Gastroesophageal sphincter (tissue), 4 donors: ENCODE measurements at places on chromosomes 6 and 20.

- H3K27ac ChIP-seq = peak overlapping the region; percentile 94
- H3K36me3 ChIP-seq = peaks cover 38% of the 10 kb centered on the region
- no peaks in the 10 kb centered on the region for H3K27me3 ChIP-seq
These were observed 607 bp downstream of the LYRM2 start for GRCh38 chr6:89637960-89638319.

DNA sequence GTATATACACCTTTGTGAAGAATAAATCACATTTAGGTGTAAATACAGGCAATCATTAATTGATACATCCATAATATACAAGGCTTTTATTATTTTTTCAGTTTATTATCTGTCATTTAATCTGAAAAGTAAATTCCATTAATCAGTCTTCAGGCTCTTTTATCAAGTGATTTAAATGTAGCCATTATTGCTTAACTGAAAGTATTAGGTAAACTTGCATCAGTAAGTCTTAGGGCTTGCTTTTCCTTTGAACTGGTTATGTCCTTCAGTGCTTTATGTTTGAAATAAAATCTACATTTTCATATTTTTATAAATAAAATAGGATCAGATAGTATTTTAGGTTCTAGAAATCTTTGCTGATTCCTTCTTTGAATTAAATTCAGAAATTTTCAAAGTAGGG lies 4.1 kb downstream of the TPBG start:
- H3K4me3 ChIP-seq = no peak overlapping the region

GRCh38 chr20:4299216-4299615 lies 283.9 kb upstream of the RNF24 start:
- no peaks in the 10 kb centered on the region for H3K36me3 ChIP-seq
- no peaks in the 10 kb centered on the region for H3K27me3 ChIP-seq
- no peak overlapping the region for H3K27ac ChIP-seq
- H3K4me1 ChIP-seq = no peaks in the 10 kb centered on the region
- ATAC-seq = no peak

DNA sequence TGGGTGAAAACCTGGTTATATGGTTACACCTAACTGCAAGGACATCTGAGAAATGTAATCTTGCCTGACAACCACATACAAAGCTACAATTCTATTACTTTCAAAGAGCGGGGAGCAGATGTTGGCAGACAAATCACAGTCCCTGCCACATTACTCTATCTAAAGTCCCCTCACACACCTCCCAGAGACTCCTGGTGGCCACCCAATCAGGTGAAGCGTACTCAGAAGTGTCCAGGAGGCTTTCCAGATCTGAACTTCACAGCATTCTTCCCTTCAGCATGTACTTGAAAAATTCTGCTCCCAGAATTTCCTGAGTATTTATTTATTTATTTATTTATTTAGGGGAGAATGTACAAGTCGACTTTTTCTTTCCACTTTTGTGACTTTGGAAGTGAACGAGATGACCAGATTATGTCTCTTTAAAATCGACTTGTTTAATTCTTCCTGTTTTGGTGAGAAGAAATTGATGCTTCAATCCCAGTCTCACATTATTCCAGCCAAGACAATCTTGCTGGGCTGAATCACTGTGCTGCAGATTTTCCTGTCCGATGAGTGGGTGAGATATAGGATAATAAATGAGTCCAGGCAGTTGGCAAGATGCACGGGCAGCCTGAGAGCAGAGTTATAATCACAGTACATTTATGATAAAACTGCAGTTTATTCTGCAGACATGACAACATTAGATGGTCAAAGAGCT lies 46.9 kb upstream of the POPDC3 start:
- no peak overlapping the region for H3K4me3 ChIP-seq
- no peak for ATAC-seq
- no peaks in the 10 kb centered on the region for H3K4me1 ChIP-seq
- H3K36me3 ChIP-seq = no peaks in the 10 kb centered on the region
- no peak overlapping the region for H3K27ac ChIP-seq

DNA sequence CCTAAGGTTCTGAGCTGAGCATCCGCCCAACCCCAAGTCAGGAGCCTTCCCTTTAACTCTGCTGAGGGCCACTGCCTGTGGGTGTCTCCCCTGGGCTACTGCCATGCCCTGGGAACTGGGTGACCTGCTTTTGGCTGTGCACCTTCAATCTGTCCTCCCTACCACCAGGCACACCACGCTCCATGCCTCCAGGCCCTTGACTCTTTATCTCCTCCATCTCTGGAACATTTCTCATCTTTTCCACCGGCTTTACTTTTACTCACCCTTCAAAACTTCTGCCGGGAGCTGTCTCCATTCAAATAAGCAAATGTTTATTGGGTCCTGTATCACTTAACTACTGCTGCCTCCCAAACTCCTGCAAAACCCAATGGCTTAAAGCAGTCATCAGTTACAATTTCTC lies 83.3 kb upstream of the NHSL1 start:
- ATAC-seq = no peak
- H3K4me3 ChIP-seq = no peak overlapping the region
- H3K27ac ChIP-seq = no peak overlapping the region
- no peaks in the 10 kb centered on the region for H3K36me3 ChIP-seq

DNA sequence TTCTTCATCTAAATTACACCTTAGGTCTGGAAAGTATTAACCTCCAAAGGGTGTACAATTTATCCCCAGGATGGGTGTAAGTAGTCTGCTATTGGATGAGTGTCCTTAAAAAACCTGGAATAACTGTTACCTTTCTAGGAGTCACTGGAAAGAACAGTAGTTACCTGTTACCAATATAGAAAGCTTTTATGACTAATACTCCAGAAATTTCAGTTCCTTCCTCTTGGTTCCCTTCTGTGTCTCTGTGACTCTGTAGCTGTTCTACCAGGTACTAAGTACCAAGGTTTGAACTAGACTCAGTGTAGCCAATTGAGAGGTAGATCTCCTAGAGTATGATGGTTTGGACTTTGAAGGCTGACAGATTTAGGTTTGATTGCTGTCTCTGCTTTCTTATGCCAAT lies 47.0 kb upstream of the TBX18 start:
- no peaks in the 10 kb centered on the region for H3K27me3 ChIP-seq
- H3K4me1 ChIP-seq = no peaks in the 10 kb centered on the region
- no peak for ATAC-seq
- no peak overlapping the region for H3K4me3 ChIP-seq
